ENCODE measurements at places on chromosomes 2 and 18.

DNA sequence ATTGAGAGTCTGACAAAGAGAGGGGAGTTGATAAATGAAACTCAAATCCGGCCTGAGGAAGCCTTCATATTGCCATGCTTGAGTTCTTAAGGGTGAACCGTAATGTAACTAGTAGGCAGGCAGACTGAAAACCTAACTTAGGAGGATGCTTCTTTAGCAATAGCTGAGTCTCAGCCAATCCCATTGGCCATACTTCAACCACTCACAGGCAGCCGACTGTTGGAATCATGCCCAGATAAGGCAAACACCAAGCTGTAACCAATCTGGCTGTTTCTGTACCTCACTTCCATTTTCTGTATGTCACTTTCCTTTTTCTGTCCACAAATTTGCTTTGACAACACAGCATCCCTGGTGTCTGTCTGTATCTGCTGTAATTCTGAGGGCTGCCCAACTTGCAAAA, 39.5 kb downstream of the TPRKB start:
- no peak for DNase-seq

- no peak for DNase-seq
Measured at GRCh38 chr2:235232449-235233433, 261.1 kb upstream of the AGAP1 start.

- no peak for DNase-seq
Measured at GRCh38 chr2:152647552-152647951, 69.7 kb downstream of the PRPF40A start.

- DNase-seq: no peak
Measured at GRCh38 chr18:8389391-8390340, 219.6 kb upstream of the RAB12 start.

- DNase-seq: no peak
Measured at GRCh38 chr18:36843784-36844183, 14.9 kb downstream of the KIAA1328 start.

DNA sequence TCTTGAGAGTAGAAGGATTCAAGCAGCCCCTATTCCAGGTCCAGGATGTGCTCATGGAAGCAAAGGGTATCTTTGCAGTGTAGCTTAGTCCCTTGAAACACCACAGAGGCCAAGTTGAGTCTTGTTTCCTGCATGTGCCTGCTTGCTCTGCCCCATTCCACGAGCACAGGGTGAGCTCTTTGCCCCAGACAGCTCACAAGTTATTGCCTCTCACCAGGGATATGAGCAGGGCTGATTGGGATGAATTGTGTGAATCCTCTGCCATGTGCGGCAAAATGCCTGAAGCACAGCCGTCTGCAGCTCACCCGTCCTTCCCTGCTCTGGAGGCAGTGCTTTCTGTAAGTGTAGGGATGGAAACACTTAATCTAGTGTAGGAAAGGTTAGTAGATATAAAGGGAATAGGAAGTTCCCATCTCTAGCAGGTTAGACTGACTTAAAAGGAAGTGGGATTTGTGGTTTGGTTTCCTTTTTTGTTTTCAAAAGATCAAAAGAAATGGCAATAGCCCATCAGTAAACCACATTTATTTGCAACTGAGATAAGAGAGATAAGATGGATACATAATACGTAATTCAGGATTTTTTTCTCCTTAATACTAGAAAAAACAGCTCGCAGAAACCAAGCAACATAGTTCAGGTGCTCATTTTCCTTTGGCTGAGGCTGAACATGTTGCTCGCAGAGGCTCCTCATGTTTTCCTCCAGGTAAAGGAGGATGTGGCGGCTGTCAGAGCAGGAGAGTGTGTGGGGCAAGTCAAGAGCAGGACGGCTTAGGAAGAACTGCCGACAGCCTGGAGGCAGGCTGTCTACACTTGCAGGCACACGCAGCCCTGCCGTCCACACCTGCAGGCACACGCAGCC, 41.4 kb downstream of the TMEM182 start:
- DNase-seq: no peak

- DNase-seq: no peak
Measured at GRCh38 chr2:32811696-32812095, 135.1 kb upstream of the LTBP1 start.

DNA sequence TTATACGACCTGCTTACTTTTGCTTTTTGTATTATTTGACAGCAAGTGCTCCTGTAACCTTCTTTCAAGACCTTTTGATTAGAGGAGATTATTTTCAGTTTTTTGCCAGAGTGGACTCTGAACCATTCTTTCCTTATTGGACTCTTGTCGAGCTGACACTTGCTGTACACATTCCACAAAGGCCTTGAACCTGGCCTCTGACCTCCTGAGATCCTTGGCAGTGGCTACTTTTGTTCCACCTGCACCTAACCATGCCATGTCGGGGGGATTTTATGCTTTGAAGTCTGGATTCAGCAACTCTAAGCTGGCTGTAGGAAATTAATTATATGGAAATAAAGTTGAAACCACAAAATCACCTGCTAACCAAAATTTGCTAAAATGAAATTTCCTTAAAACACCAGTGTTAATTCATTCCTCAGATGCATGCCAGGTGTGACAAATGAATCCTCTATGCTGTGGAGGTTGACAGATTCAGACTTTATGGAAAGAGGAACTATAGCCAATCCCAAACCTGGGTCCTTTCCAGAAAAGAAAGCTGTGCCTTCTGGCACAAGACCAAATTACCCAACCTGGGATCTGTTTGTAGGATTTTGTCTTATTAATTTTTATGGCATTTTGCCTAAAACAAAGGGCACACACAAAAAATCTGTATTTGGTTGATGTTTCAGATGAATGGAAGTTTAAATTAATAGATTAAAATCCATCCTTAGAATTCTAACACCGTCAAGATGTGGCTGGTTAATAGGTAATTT, 110.4 kb downstream of the CDC42EP3 start:
- DNase-seq: no peak
